ENCODE measurements at places on chromosomes 5 and 9.

DNA sequence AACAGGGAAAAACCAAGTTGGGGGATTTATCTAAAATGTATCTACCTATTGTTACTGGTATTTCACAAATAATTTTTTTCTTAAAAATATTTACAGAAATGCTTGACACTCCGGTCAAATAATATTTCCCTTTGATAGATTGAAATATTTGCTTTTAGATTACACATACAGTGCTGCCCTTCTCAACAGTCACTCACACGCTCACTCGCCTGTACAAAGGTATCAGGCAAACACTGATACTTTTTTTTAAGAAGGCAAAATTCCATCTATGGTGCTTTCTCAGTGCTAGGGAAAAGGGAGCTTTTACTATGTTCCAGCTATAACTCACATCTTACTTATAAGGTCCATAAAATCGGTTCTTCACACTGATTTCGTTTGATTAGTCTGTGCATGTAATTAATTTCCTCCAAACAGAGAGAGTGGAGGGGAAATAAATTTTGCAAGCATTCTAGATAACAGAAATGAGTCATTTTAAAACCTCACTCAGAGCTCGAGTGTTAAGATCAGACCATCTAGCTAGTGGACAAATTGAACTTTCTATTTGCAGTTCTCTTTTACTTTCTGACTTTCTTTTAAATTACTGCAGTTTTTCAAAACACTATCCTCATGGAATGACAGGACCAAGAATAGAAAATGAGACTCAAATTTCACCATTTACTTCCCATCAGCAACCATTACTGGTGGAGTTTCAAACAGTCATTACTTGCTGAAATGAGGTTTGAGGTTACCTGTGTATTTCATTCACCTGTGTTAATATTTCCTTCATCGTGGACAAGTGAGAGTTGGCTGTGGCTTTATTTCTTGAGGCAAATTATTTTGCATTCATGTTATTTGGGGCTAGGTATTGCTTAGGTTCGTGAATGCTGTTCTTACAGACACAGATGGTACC lies 273.2 kb downstream of the RAB3C start:
- DNase-seq = no peak

GRCh38 chr5:53381-54174 lies 38.4 kb upstream of the PLEKHG4B start:
- peak; percentile 99 for DNase-seq

DNA sequence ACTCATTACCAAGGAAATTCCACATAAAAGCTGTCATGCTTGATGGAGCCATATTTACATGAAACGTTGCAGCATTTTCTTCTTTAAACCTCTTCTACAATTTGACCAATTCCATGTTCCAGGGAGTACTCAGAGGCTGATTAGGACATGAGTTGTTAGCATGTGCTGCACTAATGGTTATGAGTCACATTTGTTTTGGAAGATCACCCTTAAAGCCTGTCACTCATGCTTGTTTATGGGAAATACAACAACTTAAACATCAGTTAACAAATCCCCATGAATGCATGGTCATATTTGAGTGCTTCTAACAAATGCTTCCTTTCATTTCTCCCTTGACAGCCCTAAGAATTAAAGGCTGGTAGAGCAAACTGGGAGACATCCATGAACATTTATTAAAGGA lies 156.1 kb downstream of the GHR start:
- DNase-seq = no peak

DNA sequence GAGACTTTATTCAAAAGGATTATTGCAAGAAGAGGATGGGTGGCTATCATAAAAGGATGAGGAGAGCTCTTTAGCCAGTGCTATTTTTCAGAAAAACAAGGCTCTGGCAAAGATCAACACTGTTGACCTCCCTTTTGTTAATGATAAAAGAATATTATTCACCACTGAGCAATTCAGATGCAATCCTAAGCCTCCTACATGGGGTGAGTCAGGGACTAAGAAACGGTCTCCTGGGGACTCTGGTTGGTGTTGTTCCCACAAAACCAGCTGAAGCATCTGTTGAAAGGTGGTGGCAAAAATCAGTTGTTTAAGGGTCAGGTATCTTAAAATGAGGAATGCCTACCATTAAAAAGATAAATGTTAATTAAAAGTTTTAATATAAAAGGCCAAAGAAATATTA lies 7.7 kb upstream of the GCNT1 start:
- DNase-seq = no peak

DNA sequence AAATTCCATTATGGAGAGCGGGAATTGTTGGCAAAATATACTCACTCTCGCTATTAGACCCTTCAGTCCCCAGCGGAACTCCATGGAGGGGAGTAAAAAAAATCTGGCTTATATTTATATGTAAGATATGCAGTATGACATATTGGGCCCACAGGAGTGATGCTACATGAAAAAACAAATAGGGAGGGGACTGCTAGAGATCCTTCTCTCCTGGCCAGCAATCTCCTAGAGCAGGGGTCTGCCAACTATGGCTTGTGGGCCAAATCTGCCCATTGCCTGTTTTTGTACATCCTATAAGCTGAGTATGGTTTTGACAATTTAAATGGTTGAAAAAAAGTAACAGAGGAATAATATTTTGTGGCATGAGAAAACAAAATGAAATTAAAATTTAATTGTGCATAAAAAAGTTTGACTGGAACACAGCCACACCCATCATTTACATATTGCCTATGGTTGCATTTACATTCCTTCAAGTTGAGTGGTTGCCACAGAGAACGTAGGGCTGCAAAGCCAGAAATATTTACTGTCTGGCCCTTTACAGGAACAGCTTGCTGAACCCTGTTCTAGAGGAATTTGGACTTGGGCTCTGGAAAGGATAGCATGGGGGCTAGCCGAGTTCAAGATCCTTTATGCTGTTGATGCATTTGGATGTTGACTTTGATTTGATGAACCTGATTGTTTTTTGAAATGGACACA lies 197.3 kb upstream of the CLINT1 start:
- no peak for DNase-seq
